Subcutaneous preadipocyte (primary cell): ENCODE measurements at places on chromosomes 7 and 10. TPM values are rescaled to one million over a fixed set of nuclear protein-coding genes. Genes with fewer than 3 reads are reported as not detected.

The PLAC9 gene
- total RNA-seq, result 24.8 and 33.8 TPM in 2 replicates

The KLLN gene
- total RNA-seq, result 0.73 and 0.78 TPM in 2 replicates

The SLC26A5 gene
- not detected in 2 replicates for total RNA-seq

The TUBB8 gene
- not detected in 2 replicates for total RNA-seq

The TEX36 gene
- total RNA-seq, result not detected in 2 replicates

The ACSL5 gene
- total RNA-seq, result 1.4 and 2.6 TPM in 2 replicates

The SMNDC1 gene
- 5.9 and 7.8 TPM in 2 replicates for total RNA-seq

The FBXO24 gene
- 0.37 and 0.59 TPM in 2 replicates for total RNA-seq

The COL13A1 gene
- total RNA-seq, result 1.1 and 4.3 TPM in 2 replicates

The ASB10 gene
- not detected in 2 replicates for total RNA-seq

The ANKRD61 gene
- not detected in 2 replicates for total RNA-seq

The ABCB4 gene
- total RNA-seq, result under 0.01 and 0.39 TPM in 2 replicates

The TBATA gene
- total RNA-seq, result not detected in 2 replicates

The HUS1 gene
- 13.6 and 19.2 TPM in 2 replicates for total RNA-seq

The SUFU gene
- 2.2 TPM in 2 replicates for total RNA-seq

The NUTM2D gene
- 0.78 and 1.1 TPM in 2 replicates for total RNA-seq

The GSAP gene
- 2.3 and 5.1 TPM in 2 replicates for total RNA-seq
